ENCODE measurements at places on chromosomes 6 and 20.

DNA sequence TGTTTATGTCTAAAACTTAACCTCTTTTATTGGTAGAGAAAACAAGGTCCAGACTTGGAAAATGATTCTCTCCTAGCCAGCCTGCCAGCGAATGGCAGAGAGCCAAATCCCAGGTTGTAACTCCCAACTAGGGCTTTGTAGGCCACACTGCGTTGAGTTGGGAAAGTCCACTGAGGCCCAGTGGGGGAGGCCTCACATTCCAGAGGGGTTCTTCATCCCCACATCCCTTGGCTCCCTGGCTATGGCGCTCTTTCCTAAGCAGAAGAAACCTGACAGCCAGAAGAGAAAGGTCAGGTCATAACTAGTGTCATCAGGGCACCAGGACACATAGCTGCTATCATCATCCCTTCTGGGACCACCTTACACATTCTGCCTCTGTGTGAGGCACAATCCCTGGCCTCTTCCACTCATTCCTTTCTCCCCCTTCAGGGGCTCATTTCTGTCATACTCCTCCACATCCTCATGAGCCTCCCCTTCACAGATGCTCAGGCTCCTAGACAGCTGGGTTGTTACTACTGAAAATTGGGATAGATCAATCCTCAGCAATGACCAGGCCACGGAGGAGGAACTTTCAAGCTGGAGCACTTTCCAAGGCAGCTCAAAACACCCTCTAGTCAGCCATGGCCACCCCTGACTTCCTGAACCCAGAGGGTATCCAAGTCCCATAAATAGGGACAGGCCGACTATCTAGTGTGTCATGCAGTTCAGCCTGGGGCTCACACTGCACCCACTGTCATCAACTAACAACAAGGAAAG, 48.6 kb downstream of the TCP11 start:
- DNase-seq = no peak

- DNase-seq = no peak
Measured at GRCh38 chr6:12969966-12970365, 253.4 kb downstream of the PHACTR1 start.

DNA sequence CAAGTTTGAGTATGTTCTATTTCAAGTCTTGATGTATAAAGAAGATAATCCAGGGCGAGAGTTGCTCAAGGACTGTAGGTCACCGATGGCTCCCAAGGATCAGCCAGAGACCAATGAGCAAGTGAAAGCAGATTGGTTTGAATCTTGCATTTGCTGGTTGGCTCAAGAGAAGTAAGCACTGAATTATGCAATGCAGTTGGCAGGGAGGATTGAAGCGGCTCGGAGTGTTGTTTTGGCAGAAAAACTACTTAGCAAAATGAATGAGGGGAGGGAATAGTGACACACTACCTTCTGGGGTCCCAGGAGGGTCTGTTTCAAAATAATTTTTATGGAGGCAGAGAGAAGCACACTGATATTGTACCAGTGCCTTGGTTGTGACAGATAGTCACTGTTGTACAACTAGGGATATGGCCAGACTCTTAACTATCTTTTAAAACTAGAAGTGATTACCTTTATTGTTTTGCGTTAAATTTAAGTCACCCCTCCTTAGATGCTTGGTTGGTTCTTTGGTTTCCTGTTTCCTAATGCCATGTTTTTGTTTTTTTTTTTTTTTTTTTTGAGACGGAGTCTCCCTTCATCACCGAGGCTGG, 15.7 kb downstream of the SASH1 start:
- no peak for DNase-seq

GRCh38 chr6:150741633-150742200, 123.8 kb upstream of the MTHFD1L start:
- DNase-seq = no peak

GRCh38 chr20:536426-537010, 7.1 kb downstream of the CSNK2A1 start:
- DNase-seq = no peak

DNA sequence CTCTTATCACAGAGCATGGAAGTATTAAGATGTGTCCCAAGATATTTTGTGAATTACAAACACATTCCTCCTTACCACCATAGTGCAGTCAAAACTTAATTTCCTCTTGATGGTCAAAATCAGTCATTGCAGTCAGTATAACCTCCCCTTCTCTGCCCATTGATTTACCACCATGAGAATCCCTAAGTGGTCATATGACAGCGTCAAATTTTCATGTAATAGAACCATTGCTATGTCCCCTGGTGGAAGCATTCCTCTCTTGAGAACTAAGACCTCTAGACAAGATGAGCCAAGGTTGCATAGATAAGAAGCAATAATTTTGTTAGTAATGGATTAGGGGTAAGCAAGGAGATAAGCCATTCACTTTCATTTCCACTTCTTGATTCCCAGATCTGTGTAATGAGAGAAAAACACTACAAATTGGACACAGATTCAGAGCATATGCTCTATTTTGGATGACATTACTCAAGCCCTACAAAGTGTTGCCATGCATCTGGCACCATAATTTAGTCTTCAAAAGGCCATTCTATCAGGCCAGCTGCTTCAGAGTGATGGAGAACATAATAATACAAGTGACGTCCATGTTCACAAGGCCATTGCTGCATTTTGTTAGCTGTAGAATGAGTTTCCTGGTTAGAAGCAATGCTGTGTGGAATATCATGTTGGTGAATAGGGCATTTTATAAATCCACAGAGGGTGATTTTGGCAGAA, 49.6 kb upstream of the PDE7B start:
- DNase-seq = no peak

DNA sequence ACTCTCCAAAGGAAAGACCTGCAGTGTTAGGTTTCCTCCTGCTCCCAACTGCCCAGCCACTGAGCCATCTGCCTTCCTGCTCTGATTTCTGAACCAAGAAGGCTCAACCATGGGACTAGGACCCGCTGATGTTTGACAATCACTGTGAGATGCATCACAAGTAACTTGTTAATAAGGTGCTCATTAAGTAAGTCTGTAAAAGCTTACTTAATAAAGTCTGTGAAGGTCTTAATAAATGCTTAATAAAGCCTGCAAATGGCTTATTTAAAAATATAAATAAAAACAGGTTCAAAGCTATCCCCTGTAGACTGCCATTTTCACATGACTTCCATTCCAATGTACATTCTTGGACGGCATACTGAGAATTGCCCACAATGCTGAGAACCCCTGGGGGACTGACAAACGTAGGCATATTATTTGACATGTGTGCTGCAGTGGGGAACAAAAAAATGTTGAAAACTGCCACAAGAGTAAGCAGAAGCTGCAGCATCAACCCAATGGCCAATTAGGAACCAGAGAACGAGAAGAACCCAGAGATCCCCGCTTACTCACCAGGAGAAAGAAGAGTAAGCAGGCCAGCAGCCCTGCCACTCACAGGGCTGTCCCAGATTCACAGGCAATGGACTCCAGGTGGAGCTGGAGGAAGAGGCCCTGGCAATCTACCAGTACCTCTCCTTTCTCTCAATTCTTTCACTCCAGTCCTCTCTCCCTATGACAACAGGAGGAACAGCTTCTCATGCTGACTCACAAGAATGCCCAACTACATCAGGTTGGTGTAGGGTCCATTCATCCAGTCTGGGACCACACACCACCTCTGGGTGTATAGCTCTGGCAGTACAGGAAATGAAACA, 19.5 kb downstream of the KIF13A start:
- DNase-seq = no peak

DNA sequence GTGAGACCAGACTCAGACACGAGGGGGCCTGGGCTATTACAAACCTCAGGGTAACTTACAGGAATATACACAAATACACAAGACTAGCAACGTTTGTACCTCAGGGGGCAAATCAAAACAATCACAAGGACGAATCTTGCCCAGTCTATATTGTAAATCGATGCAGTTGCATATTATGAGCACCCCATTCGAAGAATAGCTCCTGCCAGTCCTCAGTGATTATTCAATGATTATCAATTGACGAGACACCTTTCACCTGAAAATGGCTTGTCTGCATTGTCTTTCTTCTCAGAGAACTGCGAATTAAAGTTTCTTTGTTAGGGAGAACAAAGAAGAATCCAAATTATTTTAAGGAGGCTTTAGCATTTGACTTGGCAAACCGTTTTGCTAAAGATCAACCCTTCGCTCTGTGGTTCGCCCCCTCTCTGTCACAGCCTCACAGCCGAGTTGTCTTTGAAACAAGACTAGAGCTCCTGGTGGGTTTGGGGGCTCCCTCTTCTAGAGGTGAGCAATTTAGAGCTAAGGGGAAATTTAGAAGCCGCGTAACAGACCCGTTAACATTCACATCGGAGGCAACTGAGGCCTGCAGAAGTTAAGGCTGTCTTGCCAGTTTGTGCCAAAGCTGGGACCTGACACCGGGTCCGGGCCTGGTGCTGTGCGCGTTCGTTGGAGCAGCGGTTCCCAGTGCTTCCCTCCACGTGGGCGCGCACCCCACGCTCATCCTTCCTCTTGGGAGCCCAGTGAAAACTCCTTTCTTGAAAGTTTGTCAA, 24.9 kb upstream of the MAP3K7 start:
- DNase-seq = no peak

- no peak for DNase-seq
Measured at GRCh38 chr6:36730424-36731380, 33.1 kb downstream of the RAB44 start.

- no peak for DNase-seq
Measured at GRCh38 chr6:15358579-15359327, 112.9 kb downstream of the JARID2 start.

GRCh38 chr20:19743640-19743995, 14.4 kb upstream of the RIN2 start:
- DNase-seq = no peak

GRCh38 chr6:95142661-95143335, 434.5 kb upstream of the MANEA start:
- no peak for DNase-seq

DNA sequence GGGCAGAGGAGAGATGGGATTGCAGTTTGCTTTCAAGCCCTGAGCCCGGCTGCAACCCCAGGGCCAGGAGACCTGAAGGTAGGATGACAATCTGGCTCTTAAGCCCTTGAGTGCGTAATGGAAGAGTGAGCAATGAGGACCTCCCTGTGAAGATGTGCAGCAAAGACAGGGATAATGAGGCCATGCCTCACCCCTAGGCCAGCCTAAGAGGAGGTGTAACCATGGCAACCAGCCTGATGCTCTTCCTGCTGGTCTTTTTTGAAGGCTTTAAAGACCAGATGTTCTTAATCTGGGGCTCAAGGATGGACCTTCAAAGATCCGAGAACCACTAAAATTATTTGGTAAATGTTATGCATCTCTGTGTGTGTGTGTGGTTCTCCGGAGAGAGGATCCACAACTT, 8.2 kb downstream of the ARHGAP40 start:
- DNase-seq = no peak

- DNase-seq = no peak
Measured at GRCh38 chr6:152682141-152682540, 15.6 kb upstream of the MYCT1 start.

DNA sequence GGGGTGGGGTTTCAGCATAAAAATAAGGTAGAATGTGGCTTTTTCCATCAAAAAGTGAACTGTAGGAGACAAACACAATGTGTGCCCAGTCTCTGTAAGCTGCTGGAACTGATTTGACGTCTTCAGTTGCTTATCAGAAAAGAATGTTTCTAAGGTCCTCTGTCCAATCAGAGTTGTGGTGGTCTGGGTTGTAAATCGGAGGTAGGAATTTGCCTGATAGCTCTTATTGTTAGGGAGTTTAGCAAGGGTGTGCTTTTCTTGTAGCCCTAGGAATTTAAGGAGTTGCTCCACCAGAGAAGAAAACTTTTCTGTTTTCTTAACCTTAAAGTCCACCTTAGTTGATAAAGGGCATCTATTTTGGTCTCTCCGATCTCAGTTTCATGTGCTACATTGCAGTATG, 10.4 kb upstream of the SSTR4 start:
- DNase-seq = no peak

- DNase-seq = no peak
Measured at GRCh38 chr6:87690441-87690840, 11.6 kb downstream of the AKIRIN2 start.

GRCh38 chr20:1493536-1493935, 2.3 kb upstream of the SIRPB2 start:
- DNase-seq = no peak

DNA sequence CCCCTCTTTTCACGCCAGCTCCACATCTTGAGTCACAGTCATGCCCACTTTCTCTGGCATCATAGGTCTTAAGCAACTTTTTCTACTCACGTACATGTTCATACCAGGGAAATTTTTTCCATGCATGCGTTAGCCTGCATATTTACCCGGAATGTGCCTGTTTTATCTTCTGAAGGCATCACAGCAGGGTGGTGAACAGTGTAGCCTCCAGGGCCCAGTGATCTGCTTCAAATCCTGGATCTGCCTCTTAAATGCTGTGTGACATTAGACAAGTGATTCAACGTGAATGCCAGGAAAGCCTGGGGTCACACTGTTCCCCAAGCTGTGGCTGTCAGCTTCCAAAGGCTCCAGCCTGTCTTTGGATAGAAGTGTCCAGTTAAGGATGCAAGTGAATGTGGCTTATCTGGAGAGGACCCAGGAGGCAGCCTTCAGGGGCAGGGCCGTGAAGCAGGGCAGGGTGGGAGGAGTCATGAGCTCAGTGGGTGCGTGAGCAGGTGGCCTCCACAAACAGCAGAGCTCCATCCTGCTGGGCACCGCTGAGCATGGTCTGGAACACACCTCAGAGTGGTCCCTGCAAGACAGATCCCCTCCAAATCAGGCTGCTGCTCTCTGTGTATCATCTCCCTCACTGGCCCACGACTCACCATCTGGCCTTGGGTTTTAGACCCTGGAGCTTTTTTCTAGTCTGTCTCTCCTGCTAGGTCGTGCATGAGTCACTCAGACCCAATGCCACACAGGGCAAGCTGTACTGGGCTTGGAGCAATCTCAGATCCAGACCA, 30.4 kb upstream of the CD93 start:
- no peak for DNase-seq

DNA sequence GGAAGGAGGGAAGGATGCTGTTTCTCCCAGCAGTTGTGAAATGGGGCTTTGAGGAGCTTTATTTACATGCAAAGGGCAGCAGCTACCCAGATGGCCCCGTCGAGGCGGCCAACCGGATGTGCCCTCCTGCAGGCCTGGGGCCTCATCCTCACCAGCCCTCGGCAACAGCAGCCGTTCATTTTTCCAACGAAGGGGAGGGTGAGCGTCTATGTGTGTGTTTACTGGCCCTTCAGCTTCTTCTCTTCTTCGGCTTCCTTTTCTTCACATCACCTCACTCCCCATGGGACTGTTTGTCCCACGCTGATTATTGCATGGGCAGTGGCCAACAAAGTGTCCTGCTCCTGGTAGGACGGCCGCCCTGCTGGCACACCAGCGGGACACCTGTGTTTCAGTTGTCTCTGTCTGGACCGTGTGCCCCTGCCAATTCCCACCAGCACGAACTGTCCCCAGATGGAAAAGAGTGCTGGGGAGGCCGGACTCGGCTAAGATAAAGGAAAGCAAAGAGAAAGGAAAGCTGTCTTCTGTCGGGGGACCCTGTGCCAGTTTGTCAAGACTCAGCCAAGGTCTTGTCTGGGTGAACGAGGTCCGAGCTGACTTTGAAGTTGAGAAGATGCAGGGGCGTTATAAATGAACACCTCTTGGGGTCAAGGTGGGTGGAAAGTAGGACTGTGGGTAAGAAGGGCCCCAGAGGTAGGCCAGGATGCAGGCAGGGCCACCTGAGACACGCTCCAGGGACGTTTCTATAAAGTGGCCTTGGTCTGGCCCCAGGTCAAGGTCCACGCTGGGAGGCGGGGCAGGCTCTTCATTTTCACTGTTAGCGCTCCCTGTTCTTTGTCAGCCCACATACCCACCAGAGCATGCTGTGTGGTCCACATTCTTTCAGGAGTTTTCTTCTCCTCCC, 57.0 kb downstream of the FAM50B start:
- DNase-seq = no peak

Data from stimulated activated CD4-positive, alpha-beta T cell treated with anti-CD3 and anti-CD28 coated beads, Interleukin-1b, Interleukin-23, amount 100 ng/mL, for 1 hour (primary cell).